ENCODE measurements at places on chromosomes 16 and 17. TPM values are rescaled to one million over a fixed set of nuclear protein-coding genes. Genes with fewer than 3 reads are reported as not detected.
A peak's percentile ranks its signal among the peaks of the same experiment; 100 is the strongest.

ALOX15B gene
- not detected for total RNA-seq

AIPL1 gene
- total RNA-seq = not detected

GRCh38 chr17:81218459-81218858, 4.3 kb downstream of the CEP131 start:
- H3K36me3 ChIP-seq = no peaks in the 10 kb centered on the region
- peaks cover 16% of the 10 kb centered on the region for H3K4me1 ChIP-seq
- H3K4me3 ChIP-seq = no peak overlapping the region
- DNase-seq = no peak

GRCh38 chr16:84979516-84979915, 31.8 kb downstream of the ZDHHC7 start:
- H3K27me3 ChIP-seq = no peaks in the 10 kb centered on the region
- peaks cover 52% of the 10 kb centered on the region for H3K36me3 ChIP-seq
- DNase-seq = no peak

DNA sequence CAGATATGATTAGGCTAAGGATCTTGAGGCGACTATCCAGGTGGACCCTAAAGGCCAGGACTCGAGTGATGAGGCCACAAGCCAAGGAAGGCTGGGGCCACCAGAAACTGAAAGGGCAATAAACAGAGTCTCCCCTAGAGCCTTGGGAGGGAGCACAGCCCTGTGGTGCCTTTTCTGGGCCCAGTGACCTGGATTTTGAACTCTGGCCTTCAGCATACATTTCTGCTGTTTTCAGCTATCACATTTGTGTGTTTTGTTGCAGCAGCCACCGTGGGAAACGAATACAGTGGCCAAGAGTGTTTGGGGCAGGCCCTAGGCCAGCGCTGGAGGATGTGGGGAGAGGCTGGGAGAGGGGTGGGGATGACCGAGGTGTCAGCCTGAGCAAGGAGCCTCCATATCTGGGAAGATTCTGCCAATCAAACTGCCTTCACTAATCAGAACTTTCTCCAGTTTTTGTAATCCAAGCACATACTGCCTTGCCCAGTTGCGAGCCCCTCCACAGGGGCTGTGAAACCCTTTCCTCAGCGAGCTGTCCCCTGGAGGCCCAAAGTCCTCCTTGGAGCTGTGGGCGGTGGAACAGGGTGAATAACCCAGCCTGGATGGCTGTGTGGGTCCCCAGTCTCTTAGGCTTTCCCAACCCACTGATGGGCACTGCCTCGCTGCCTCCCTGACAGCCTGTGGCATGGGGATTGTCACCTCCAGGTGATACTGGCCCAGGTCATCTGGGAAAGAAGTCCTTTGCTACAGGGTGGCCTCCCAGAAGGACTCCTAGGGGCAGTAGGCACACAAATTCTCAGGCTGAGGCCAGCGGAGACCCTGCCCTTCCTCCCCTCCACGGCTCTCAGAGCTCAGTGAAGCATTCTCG, 16.8 kb downstream of the B9D1 start:
- H3K4me1 ChIP-seq = no peaks in the 10 kb centered on the region
- no peak for DNase-seq
- H3K36me3 ChIP-seq = no peaks in the 10 kb centered on the region
- H3K4me3 ChIP-seq = no peak overlapping the region
- H3K27ac ChIP-seq = no peak overlapping the region

DNA sequence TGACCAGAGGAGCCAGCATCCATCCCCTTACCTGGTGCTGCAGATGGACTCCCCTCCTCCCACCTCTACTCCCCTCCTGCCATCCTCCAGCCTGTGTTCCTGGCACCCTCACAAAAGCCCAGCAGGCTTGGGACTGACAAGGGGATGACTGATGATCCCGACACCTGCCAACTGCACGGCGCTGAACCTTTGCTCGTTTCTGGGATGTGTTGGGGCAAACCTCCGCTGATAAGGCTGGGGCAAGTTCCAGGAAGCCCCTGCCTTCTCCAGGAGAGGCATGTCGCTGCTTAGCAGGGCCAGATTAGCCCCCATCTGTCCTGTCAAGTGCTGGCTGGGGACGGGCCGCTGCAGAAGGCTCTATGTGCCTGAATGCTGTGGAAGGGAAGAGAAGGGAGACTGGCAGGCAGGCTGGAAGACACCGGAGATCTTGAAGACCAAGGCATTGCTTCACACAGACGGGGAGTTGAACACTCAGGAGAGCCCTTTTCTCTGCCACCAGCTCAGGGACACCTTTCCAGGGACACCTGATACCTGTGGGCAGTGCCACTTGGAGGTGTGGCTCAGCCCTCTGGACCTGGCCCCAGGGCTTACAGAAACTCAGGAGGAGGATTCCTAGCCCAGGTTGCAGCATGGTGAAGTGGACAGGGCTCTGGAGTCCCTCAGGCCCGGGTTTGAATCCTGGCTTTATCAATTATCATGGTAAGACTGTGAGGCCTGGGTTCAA, 973 bp upstream of the KRT15 start:
- H3K4me3 ChIP-seq = no peak overlapping the region
- H3K27ac ChIP-seq = no peak overlapping the region
- H3K36me3 ChIP-seq = no peaks in the 10 kb centered on the region
- H3K4me1 ChIP-seq = no peaks in the 10 kb centered on the region
- no peaks in the 10 kb centered on the region for H3K27me3 ChIP-seq

DNA sequence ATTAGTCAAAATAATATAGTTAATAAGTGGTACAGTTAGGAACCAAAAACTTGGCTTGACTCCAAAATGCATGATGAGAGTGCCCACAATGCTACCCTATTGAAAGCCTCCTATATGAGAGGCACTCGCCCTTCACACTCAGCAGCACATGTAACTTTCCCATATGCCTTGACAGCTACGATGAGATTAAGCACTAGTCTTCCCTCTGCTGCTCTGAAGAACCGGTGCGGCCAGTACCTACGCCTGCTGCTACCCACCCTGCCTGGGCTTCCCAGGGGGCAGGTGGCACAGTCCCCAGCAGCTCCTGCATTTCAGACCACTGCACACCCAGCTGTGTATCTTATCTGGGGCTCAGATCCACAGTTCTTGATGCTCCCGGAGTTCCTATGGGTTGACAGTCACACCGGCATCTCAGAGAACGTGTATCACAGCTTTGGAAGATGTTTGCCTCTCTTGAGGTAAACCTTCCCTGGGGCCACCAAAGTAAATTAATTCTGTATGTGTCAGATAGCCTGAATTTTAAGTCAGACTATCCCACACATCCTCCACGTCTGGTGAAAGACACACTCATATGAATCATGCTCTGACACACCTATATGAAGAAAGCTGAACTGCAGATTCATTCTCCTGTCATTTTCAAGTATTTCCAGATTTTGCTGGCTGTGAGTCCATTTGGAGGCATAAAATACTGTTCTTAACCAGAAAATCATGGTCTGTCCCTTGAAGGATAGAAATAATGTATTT, 77.8 kb downstream of the MYH10 start:
- H3K4me3 ChIP-seq = no peak overlapping the region
- no peaks in the 10 kb centered on the region for H3K4me1 ChIP-seq
- H3K36me3 ChIP-seq = no peaks in the 10 kb centered on the region
- DNase-seq = no peak

DNA sequence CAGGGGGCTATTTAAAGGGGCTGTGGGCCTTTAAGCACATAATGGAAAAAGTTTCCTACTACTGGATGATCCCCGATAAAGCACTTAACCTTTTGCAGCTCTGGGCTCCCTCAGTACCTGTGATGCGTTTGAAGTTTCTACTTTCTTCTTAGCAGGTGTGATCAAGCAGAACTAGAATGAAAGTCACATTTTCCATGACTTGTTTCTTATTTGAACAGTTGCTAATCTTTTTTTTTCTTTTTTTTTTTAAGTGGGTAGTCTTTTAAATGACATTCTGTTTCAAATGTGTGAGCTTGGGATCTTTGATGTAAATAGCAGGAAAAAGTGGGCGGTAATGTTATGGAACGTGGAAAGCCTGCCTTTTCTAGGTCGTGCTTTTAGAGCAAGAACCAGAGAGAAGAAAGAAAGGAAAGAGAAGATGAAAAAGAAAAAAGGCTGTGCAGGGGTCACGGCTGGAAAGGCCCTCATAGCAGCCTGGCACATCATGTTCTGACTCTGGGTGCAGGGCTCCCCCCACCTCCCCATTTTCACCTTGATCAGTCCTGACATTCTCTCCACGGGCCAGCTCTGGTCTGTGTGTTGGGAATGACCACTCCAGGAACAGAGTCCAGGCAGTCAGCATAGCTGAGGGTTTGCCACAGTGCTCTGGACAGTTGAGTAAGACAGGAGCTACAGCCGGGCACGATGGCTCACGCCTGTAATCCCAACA, 150.6 kb downstream of the CLEC16A start:
- no peaks in the 10 kb centered on the region for H3K27me3 ChIP-seq
- no peak overlapping the region for H3K4me3 ChIP-seq
- no peak for DNase-seq
- H3K27ac ChIP-seq = peak overlapping the region; percentile 0
- H3K36me3 ChIP-seq = peaks cover 3% of the 10 kb centered on the region

DNA sequence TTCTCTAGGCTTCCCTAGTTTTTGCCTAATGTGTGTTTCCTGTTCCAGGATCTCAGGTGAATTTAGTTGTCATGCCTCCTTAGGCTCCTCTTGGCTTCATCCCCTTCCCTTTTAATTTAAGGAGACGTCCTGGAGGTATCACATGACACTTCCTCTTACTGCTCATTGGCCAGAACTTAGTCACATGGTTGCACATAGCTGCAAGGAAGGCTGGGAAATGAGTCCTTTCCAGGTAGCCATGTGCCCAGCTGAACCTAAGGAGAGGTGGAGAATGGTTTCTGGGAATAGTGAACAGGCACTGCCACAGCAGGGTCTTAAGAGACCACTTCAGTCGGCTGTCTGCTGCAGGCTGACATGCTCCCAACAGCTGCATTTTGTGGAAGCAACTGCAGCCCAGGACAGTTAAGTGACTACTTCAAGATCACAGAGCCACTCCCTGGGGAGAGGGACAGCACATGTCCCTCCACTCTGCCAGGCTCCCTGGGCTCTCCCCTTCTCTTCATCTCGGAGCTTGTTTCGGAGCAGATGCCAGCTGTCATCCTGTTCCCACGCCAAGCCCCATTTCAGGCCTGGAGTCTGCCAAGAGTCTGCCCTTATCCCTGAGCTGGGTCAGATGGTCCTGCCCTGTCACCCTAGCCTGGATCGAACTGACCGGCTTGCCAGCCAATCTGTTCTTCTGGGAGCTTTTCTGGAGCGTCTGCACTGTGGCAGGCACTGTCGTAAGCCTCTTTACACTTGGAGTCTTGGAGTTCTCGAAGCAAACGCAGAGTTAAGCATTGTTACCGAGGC, 81.4 kb upstream of the FOXF1 start:
- H3K27me3 ChIP-seq = no peaks in the 10 kb centered on the region
- no peak for DNase-seq
- no peak overlapping the region for H3K4me3 ChIP-seq
- H3K27ac ChIP-seq = no peak overlapping the region
- no peaks in the 10 kb centered on the region for H3K4me1 ChIP-seq

DNA sequence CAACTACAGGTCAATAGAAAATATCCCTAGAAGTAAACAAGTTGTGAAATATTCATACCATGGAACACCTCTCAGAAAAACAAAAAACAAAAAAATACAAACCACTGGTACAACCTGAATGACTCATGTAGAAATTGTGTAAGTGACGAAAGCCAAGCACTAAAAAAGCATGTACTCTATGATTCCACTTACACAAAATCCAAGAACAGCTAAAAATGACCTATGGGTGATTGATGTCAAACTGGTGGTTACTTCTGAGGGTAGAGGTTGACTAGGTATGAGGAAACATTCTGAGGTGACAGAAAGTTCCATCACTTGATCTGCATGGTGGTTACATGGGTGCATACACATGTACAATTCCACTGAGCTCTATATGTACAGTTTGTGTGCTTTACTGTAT, 31.1 kb downstream of the DHRS7C start:
- no peaks in the 10 kb centered on the region for H3K36me3 ChIP-seq
- no peaks in the 10 kb centered on the region for H3K4me1 ChIP-seq
- no peaks in the 10 kb centered on the region for H3K27me3 ChIP-seq
- no peak for DNase-seq
- H3K4me3 ChIP-seq = no peak overlapping the region

- no peaks in the 10 kb centered on the region for H3K36me3 ChIP-seq
- no peaks in the 10 kb centered on the region for H3K4me1 ChIP-seq
- DNase-seq = no peak
- no peak overlapping the region for H3K27ac ChIP-seq
Measured at GRCh38 chr16:71364133-71364681, 5.7 kb downstream of the CALB2 start.

GRCh38 chr16:87047221-87048037, 269.8 kb downstream of the C16orf95 start:
- no peaks in the 10 kb centered on the region for H3K4me1 ChIP-seq
- no peak overlapping the region for H3K27ac ChIP-seq
- H3K36me3 ChIP-seq = no peaks in the 10 kb centered on the region
- no peak overlapping the region for H3K4me3 ChIP-seq

- no peaks in the 10 kb centered on the region for H3K27me3 ChIP-seq
- H3K4me1 ChIP-seq = peaks cover 22% of the 10 kb centered on the region
- H3K4me3 ChIP-seq = no peak overlapping the region
- no peak for DNase-seq
- H3K27ac ChIP-seq = no peak overlapping the region
- H3K36me3 ChIP-seq = peaks cover 8% of the 10 kb centered on the region
Measured at GRCh38 chr17:19650826-19651225, 2.3 kb downstream of the ALDH3A2 start.
